NCI-H774 (cell line): ENCODE measurements at places on chromosomes 3 and 15.

GRCh38 chr3:118110211-118110610 lies 924.4 kb downstream of the IGSF11 start:
- no peak for DNase-seq

GRCh38 chr3:184465883-184466412 lies 86.1 kb downstream of the CHRD start:
- DNase-seq: no peak

DNA sequence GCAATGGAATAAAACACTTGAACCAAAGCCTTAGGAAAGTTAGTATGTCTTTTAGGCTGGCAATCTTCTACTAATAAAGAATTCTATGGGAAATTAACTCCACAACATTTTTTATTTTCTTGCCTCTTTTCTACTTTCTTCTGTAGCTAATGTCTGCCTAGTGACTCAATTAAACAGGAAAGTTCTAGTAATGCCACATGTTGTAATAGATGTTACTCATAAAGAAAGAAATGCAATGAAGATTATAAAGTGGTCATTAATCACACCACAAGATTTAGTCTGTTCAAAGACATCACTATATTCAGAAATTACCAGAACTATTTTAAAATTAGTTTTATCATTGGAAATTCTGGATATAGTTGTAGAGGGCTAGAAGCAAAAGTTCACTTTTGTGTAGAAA lies 329.7 kb downstream of the SI start:
- DNase-seq: no peak

DNA sequence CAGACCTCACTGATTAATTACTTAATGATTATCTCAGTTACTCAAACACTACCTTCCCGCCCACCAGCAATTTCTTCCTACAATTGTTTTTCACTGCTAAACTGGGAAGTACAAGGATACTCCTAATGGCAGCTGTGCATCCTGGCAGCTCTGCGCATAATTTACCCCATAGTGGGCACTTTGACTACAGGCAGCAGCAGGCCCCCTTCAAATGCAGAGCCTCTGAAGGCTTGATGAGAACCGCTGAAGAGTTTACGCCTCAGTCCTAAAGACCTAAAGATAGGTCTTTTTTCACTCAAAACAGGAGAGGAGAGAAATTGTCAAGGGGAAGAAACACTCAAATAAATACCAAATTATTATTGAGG lies 10.7 kb downstream of the CCDC32 start:
- DNase-seq: no peak

GRCh38 chr3:94776401-94776915 lies 713.6 kb downstream of the NSUN3 start:
- no peak for DNase-seq

DNA sequence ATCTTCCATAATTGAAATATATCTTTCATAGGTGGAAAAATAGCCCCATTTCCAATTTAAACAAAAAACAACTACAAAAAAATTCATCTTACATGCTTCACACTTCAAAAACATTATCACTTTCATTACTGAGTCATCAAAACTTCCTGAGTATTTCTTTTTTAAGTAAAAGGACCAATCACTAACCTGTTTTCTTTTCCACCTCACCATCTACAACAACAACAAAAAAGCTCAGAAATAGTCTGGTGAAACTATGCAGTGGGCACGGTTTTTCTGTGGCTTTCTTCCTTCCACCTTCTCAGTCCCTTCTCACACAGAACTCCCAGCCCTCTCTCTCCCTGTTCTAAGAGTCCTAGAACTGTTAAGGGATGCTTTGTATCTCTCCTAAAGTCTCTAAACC lies 20.3 kb upstream of the TNIK start:
- DNase-seq: no peak
